ENCODE measurements at places on chromosomes 2 and 18. TPM values are rescaled to one million over a fixed set of nuclear protein-coding genes. Genes with fewer than 3 reads are reported as not detected.
A peak's percentile ranks its signal among the peaks of the same experiment; 100 is the strongest.

GRCh38 chr2:45275242-45275805 lies 266.1 kb upstream of the SIX2 start:
- DNase-seq = no peak

GRCh38 chr18:75554176-75554575 lies 126.7 kb upstream of the SMIM21 start:
- DNase-seq = no peak

DNA sequence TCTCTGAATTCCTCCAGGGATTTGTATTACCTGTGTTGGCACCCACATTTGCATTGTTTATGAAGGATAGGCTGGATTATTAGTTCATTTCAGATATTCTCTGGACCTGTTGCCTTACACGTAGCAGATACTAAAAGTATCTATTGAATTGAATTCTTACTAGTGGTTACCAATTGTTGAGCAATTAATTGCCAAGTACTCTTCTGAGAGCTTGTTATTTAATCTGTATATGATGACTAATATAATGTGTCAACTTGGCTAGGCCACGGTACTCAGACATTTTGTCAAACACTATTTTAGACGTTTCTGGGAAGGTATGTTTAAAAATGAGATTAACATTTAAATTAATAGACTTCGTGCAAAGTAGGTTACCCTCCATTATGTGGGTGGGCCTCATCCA lies 2.5 kb upstream of the SPP2 start:
- no peak for DNase-seq

GRCh38 chr18:51195086-51195450 lies 2.4 kb downstream of the MEX3C start:
- DNase-seq = no peak

GRCh38 chr2:98654699-98655495 lies 46.5 kb downstream of the UNC50 start:
- DNase-seq = no peak

DNA sequence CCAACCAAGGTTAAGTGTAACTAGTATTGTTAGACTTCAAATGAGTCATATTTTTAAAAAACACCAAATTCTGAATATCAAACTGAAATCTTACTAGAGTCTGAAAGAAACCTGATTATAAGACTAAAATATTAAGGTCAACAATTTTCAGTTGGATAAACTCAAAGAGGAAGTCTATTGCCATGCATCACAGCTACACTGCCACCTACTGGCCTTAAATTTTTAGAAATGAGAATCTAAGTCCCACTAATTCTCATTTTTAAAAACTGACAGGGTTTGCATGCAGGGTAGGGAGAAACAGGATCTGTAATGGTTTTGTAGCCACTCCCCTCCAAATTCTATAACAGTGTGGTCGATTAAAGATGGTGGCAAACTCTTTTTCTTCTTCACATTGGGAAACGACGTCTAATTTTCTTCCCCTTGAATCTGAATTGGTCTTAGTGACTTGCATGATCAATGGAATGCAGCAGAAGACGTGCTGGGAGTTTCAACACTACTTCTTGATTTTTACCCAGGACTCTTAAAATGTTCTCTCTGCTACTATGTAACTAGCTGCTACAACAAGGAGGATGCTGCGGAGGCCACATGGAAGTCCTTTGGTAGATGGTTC lies 176.1 kb upstream of the SESTD1 start:
- DNase-seq = no peak

- DNase-seq = no peak
Measured at GRCh38 chr2:236293241-236293810, 29.1 kb upstream of the ASB18 start.

GRCh38 chr2:196651387-196652094 lies 12.0 kb downstream of the CCDC150 start:
- DNase-seq = no peak

DNA sequence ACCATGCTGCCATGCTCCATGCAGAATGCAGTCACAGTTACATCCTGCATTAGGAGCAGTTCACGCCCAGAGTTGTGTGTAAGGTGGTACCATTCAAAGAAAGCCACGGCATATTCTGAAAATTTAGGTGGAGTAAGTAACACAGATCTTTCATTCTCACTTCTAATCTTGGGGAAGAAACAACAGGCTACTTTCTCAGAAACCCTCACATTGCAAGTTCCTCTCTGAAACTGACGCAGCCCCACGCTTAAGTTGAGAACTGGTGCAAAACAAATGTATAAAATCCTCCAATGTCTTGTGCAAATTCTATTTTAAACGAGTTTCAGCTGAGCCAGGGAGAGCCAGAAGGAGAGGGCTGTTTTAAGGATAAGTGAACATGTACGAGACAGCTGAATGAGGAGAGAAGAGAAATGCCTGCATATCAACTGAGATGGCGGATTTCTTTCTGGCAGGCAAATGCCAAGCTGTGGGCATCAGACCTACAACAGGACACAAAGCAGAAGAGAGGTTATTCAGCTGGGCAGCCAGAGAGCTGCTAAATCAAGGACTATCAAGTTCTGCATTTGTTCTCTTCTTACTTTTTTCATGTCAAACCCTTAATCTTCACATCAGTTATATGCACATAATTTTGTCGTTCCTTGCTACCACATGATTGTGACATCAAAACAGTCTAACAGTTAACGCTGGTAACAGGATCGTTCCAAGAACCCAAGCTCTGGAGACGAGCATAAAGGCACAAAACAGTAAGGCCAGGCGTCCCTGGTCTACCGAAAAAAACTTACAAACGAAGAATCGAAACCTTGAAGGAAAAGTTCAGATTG lies 6.4 kb downstream of the ARL4C start:
- DNase-seq = peak; percentile 30

Gene RND3
- not detected for total RNA-seq

Gene SLC38A11
- total RNA-seq = not detected

Gene SPEG
- total RNA-seq = not detected

Gene TUBA4B
- total RNA-seq = not detected

Gene SLC9A4
- 0.09 TPM for total RNA-seq

Gene ATOH8
- total RNA-seq = 0.07 TPM

Data from activated T-helper 2 cell treated with anti-CD3 and anti-CD28 coated beads, Interferon-gamma antibody, Interleukin-2, Interleukin-4, amounts not matched to agents 10 μg/mL and 5 μg/mL and 100 μg/mL, durations not matched to agents 14 hours and 24 hours and 36 hours (primary cell).